Right cardiac atrium (tissue), 5 donors: ENCODE measurements at places on chromosomes 12 and 14. TPM values are rescaled to one million over a fixed set of nuclear protein-coding genes. Genes with fewer than 3 reads are reported as not detected.

- no peak for DNase-seq
These were observed 209.3 kb downstream of the DAD1 start for GRCh38 chr14:22379727-22380126.

- DNase-seq, result no peak
These were observed 110.9 kb downstream of the SCAF11 start for GRCh38 chr12:45879363-45879895.

DNA sequence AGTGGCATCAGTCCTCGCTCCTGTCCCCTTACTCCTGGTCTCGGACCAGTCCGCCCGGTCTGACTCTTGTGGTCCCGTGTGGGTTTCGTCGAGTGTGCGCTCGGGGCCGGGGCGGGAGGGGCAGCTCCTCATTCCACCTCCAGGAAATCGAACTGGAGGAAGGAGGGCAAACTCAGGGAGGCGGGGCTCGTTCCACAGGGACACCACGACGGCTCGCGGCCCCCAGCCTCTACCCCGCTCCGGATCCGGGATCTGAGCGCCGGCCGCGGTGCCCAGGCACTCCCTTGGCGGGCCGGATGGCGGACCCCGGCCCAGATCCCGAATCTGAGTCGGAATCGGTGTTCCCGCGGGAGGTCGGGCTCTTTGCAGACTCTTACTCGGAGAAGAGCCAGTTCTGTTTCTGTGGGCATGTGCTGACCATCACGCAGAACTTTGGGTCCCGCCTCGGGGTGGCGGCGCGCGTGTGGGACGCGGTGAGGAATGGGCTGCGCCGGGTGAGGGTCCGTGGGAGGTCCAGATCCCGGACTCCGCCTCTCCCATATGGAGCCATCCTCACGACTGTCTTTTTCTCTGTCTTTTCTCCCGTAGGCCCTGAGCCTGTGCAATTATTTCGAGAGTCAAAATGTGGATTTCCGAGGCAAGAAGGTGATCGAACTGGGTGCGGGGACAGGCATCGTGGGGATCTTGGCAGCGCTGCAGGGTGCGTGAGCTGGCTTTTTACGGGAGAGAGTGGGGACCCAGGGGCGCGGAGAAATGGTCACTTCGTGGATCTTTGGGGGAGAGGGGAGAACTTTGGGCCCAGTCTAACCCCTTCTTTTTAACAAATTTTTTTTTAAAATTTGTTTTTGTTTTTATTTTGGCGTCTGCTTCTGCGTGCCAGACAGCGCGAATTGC, at the start of gene EEF1AKMT3:
EEF1AKMT3 (plus strand) TSS at position 186 of the 894 bp plus-strand sequence; CDS start at position 297, 111 bp downstream.
- peak; percentile 88 for DNase-seq

DNA sequence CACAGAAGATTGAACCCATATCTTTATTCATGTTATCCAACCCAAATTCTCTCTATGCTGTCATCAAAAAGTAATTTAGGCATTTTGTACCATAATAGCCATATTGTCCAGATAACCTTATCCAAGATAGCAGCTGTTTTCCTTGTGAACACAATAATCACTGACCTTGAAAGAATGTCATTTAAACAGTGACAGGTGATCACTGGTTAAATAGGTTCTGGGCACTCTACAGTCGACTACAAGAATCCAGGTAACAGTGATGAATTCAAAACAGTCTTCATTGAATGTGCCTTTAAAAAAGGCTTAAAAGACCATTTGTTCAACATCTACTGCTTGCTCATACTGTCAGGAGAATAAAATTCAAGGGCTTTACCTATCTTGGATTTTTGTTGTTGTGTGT, 4.6 kb upstream of the SPX start:
- DNase-seq, result no peak

DNA sequence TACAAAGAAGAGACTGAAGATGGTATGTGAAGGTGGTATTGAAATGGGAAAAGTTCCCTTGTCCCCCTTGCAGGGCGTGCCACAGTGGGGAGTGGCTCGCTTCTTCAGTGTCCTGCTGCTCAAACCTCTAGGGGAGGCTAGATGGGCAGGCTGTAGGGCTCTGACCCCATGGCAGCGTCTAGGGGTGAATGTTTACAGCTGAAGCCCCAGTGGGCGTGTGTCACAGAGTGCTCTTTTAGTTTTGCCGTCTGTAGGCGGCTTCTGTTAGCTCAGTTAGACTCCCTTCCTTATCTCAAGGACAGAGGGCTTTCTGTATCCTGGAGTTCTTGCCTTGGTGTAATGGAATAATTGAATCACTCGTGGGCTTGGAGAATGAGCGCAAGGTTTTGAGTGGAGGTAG, 266.2 kb downstream of the RAD51B start:
- no peak for DNase-seq

DNA sequence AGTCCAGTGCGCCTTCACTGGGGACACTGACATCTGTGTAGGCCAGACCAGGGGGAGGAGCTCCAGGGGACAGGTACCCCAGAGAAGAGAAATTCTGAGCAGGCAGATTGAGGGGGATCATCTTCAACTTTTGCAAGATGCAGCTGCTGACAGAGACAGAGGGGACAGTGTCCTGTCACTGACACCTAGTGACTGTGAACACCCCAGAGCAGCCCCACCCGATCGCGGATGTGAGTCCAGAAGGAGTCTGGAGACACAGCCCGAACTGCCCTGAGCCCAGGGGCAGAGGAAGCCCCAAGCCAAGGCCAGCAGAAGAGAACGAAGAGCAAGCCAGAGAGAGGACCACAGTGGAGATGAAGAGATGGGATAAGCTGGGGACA, 21.7 kb upstream of the LRTM2 start:
- DNase-seq, result no peak

The GAS2L3 gene
- 3.0 TPM for total RNA-seq

The DENND5B gene
- 38.7 TPM for total RNA-seq

The MTHFD1 gene
- total RNA-seq, result 57.3 TPM

The PRH2 gene
- not detected for total RNA-seq

The IKBIP gene
- total RNA-seq, result 10.3 TPM

The C12orf76 gene
- 5.7 TPM for total RNA-seq
